Activated T-cell treated with anti-CD3 and anti-CD28 coated beads for 24 hours (primary cell): ENCODE measurements at places on chromosomes 2 and 18.

DNA sequence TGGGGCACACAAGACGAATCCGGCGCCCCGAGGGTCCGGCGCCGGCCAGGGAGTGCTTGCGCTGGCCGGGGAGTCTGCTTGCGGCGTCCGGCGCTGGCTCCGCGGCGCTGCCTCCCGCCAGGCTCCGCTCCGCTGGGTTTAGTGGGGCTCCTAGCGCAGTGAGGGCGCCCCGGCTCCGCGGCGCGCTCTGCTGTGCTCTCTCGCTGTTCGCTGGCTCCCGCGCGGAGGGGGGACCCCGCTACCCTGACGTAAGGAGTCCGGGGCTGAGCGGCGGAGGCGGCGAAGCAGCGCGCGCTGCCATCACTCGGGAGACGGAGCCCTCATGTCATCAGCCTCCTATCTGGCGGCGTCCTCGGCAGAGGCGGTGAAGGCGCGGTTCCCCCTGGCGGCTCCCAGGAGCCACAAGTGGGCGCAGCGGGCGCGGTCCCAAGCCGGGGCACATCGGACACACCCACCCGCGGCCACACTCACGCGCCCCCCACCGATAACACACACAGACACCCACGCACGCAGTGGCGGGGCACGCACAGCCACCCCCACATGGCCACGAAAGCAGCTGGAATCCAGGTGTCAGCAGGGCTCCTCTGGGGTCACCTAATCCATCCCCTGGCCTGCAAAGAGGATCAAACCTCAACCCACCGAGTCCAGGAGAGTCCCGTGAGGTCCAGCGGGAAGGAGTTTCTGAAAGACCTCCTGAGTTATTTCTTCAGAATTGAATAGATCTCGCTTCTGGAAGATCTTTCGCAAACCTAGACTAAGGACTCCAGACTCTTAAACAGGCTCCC lies at the start of gene C1QL2:
Gene C1QL2 (minus strand): TSS at position 189 of the 785 bp plus-strand sequence. CDS start 482 bp downstream, outside the sequence.
- no peak for DNase-seq

DNA sequence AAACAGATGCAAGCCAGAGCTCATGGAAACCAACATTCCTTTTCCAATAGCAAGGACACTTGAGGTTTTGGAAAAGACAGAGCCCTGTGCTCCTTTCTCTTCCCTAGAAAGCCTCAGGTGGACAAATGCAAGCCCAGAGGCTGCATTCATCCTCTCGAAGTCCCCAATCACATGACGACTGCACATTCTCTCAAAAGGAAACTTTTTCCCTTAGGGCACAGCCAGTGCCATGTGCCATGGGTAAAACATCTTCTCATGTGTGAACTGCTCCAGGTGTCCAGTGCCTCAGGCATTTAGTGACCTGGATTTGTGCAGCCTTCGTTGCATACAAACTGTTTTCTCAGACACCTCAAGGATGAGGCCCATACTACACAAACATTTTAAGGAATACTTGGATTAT lies 140.7 kb downstream of the LAMA1 start:
- DNase-seq = no peak

GRCh38 chr2:108271691-108272253 lies 16.9 kb upstream of the SULT1C2 start:
- no peak for DNase-seq

- DNase-seq = no peak
Measured at GRCh38 chr2:18745431-18746272, 156.3 kb upstream of the NT5C1B start.

DNA sequence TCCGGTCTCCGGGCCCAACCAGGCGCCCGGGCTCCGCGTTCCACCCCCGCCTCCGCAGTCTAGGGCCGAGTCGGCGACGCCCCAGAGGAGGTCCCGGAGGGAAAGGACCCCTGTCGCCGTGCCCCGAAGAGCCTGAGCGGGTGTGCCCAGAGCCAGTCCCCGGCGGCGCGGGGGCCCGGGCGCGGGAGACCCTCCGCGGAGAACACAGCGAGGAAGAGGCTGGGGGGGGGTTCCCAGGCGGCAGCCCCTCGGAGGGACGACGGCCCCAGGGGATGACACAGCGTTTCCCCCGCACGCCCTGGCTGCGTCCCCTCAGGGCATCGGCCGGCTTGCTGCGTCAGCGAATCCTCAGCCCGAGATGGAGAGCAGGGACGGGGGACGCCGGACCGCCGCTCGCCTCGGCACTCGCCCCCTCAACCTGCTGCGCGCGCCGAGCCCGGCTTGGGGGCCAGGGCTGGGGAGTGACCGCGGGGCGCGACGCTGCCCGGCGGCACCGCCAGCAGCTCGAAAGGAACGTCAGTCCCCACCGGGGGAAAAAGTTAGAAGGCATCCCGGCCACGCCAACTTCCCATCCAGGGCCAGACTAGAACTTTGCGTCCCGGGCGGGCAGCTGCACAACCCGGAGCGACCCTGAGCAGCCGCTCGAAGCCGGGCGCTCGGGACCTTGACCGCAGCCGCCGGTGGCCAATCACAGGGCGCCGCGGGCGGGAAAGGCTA lies 711 bp downstream of the SFXN5 start:
- peak; percentile 35 for DNase-seq
